AG08395 (cell line): ENCODE measurements at places on chromosomes 2 and 18.
A peak's percentile ranks its signal among the peaks of the same experiment; 100 is the strongest.

- DNase-seq: no peak
These were observed 34.7 kb upstream of the REEP1 start for GRCh38 chr2:86372133-86372532.

DNA sequence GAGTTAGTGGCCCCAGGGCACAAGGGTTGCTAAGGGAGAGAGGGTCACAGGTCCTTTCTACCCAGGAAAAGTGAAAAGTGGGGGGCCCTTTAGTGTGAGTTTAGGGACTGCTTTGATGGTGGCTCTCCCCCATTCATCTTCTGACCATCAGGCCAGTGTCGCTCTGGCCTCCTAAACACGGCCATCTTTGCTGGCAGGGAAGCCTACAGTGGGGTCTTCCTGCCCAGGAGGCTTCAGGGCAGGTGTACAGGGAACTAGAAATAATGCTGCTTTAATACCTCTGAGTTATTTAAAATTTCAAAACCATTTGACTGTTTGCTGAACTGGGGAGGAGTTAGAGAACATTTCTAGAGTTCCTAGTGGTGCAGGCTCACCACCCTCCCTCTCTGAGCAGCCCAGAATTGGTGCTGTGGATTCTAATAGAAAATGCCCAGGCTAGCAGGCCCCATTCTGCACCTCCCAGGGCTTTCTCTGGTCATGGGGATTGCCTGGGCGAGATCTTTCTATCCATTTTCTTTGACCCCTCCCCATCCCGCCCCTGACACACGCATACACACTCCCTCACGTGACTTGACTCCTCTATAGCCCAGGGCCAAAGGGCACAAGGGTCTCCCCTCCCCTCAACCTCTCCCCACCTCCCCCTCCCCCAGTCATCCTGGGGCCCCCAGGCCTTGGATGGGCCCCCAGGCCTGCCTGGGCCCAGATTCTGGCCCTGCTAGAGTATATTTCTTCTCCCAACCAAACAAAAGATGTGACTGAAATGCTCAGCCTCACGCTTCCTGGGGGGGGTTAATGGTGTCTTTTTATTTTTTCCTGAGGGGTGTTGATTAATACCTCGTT, 3.1 kb downstream of the PKDCC start:
- no peak for DNase-seq

DNA sequence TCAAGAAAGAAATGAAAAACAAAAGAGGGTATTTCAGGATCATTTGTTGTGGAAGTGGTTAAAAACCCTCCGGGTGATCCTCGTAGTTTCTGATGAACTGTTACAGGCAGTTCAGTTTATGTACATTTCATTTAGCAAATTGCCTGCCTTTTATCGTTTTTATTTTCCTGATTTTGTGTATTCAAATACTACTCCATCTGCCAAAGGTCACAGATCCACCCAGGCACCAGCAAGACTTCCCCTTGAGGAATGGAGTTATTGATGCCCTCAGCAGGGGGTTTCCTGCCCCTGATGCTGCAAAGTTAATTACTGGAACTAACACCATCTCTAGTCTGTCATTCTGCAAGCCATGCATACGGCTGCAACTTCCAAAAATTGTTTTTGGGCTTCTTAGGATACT, 641.9 kb downstream of the SLC4A3 start:
- no peak for DNase-seq

GRCh38 chr2:22701561-22702160, 683.3 kb upstream of the KLHL29 start:
- no peak for DNase-seq

GRCh38 chr18:80145196-80145804, 36.2 kb downstream of the ADNP2 start:
- no peak for DNase-seq

DNA sequence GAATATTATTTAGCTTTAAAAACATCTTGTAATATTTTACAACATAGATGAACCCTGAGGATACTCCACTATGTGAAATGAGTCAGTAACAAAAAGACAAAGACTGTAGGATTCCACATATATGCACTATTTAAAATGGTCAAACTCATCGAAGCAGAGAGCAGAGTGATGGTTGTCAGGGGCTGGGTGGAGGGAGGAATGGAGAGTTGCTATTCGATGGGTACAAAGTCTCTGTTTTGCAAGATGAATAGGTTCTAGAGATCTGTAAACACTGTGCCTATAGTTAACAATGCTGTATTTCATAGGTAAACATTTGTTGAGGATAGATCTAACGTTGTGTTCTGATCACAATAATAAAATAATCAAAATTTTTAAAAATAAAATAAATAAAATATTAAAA, 1675.9 kb upstream of the CELF4 start:
- DNase-seq: no peak

GRCh38 chr18:13539050-13539449, 187.3 kb downstream of the FAM210A start:
- DNase-seq: no peak

GRCh38 chr2:215743066-215743465, 270.3 kb downstream of the MREG start:
- DNase-seq: no peak

- no peak for DNase-seq
These were observed 88.6 kb downstream of the GULP1 start for GRCh38 chr2:188380280-188380679.

- DNase-seq: no peak
These were observed 599.0 kb upstream of the ID2 start for GRCh38 chr2:8082840-8083239.

DNA sequence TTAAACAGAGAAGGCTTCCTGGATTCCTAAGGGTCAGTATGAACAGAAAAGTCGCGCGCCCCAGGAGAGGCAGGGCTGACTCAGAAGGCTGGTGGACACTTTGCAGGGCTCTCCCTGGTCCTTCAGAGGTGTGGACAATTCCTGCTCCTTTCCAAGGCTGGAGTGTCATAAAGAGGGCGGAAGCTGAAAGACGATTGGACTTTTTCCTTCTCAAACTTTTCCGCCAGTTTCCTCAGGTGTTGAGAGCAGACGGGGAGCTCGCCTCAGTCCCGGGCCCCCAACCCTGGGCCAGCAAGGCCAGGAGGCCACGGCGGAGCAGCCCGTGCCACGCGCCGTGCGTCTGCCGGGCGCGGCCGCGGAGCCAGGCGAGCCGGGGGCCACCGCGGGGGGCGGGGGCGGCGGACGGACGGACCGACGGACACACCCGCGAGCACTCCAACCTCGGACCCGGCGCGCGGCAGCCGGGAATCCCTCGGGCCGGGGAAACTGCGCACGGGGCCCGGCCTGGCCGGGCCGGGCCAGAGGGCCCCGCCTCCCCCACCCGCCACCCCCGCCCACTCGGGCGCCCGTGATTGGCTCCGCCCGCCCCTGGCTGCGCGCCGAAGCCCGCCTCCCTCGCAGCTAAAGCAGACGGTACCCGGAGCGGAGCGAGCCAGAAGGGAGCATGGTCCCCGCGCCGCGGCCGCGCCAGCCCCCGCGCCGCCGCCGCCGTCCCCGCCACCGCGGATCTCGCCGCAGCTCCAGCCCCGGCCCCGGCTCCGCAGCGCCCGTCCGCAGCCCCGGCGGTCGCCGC, at the start of gene KLHL29:
KLHL29 (plus strand) TSS at position 629 of the 793 bp plus-strand sequence. CDS start 177,018 bp downstream, outside the sequence.
- peak; percentile 96 for DNase-seq

GRCh38 chr2:96181529-96181928, 27.1 kb downstream of the STARD7 start:
- no peak for DNase-seq

DNA sequence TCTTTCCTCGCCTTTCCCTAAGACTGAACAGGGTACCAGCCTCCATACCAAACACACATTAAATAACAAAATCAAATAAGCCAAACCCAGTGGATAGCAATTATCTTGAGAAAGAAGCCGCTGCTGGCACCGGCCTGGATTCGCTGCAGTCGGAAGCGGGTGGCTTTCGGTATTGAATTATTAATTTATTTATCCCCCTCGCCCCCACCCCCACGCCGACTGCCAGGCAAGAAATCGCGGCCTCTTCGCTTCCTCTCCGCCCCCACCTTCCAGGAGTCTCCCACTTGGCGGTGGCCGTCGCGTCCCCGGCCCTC, 370 bp upstream of the ZNF804A start:
- DNase-seq: peak; percentile 2

DNA sequence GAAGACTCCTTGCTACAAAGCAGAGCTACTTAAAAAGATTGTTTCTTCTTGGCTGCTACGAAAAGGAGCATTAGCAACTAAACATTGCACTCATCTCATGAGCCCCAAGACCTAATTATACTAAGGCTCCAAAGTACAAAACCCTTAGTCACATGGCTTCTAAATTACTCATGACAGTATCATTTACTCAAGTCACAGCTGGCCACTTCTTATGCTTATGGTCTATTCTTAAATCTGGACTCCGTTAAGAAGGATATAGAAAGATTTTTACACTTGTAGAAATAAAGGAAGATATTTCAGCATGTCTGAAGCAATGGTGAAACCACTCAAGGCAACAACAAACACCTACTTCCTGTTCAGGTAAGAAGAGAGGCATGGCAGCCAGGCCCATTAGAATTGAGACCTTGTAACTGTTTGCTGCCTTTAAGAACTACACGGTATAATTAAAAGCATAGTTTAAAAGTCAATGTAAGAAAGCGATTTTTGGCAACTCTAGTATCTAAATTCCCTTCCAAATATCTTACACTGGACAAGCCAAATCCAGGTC, 12.7 kb downstream of the ANKRD44 start:
- DNase-seq: no peak

DNA sequence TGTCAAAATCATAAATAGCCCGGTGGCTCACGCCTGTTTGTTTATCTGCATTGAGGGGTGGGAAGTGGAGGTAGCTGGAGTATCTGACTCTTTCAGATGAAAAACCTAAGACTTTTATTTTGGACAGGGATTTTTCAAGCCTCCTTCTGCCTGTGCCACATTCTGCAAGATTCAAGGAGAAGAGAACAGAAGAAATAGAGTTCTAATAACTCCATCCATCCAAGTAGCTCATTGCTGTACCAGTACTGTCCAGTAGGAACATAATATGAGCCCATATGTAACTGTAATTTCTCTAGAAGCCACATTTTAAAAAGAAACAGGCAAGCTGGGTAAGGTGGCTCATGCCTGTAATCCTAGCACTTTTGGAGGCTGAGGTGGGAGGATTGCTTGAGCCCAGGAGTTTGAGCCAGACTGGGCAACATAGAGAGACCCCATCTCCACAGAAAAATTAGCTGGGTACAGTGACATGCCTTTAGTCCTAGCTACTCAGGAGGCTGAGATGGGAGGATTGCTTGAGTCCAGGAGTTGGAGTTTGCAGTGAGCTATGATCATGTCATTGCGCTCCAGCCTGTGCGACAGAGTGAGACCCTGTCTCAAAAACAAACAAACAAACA, 35.4 kb upstream of the NT5DC4 start:
- DNase-seq: no peak

- no peak for DNase-seq
These were observed 77.7 kb upstream of the APCDD1 start for GRCh38 chr18:10376731-10377130.

DNA sequence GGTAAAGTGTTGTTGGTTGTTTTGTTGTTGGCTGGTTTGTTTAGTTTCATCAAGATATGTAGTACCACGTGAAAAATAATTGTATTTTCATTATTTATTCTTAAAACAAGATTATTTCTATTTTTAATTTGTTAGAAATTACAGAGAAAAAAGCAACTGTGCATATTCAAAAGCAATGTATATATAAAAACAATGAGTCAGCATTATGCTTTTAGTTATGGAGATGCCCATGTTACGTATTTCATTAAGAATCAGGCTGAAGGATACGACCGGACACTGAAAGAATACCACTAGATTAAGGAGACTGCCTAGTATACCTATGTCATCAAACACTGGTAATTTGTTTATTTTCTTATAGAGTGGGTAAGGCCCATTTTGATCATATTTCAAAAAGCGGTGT, 1188.4 kb upstream of the NXPH2 start:
- no peak for DNase-seq

DNA sequence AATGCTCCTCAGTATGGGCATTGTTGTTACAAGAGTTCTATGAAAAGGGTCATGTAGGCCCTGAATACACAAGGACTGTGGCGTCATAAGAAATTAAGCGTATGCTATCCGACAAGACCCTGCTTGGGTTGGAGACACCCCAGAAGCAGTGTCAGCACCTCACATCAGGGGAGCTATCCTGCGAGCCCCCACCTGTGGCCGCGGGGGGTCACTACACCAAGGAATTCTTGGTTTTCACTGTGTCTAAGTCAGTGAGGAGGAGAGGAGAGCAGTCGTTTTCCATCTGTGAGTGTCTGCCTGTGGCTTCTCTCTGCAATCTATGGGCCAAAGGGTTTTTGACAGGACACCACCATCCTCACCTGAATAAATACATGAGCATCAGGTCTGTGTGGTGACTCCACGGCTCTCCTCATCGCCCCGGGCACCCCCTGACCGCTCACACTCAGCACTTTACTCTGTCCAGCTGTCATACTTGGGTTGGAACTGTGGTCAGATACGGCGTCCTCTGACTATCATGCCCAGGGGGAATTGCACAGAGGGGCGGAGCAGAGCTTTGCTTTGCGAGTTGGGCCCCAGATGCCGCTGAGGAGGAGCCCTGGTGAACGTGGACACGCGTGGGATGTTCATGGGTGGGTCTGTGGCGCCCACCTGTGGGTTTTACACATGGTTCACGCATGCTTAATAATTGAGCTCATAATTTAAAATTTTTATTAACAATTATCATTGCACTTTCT, 235.5 kb downstream of the MYT1L start:
- DNase-seq: no peak

GRCh38 chr2:200258881-200259576, 47.5 kb upstream of the SPATS2L start:
- DNase-seq: no peak

DNA sequence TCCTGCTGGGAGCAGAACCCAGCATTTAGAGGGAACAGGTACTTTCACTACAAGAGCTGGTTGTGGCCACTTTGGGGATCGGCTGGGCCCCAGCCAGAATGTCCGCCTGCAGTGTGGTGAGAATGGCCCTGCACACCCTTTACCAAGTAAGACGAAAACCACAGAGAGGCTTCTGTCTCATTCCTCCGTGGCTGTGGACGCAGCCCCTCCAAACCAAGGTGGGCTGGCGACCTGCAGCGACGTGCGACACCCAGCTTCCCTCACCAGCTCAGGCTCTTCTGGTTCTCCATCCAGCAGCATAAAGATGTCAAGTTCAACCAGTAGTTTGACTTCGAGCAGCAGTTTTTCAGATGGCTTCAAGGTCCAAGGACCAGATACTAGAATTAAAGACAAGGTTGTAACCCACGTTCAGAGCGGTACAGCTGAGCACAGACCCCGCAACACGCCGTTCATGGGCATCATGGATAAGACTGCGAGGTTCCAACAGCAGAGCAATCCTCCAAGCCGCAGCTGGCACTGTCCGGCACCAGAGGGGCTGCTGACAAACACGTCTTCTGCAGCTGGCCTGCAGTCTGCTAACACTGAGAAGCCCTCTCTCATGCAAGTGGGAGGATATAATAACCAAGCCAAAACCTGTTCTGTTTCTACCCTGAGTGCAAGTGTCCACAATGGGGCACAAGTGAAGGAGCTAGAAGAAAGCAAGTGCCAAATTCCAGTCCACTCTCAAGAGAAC, 56.2 kb downstream of the WDSUB1 start:
- DNase-seq: no peak

DNA sequence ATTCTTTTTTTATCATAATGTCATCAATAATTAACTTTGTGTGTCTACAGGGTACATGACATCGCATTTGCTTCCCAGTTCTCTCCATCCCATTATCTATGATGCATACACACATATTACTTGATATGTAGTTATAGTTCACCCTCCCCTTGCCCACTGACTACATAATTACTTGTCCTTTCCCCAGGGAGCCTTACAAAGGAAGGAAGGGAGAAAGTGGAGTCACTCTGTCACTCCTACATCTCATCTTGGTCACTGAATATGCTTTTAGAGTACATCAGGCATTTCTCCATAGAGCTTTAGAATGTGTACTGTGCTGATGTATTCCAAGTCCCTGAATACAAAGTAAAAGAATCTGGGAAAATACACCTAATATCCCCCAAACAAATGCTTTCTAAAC, 6.0 kb upstream of the DTNA start:
- DNase-seq: no peak

GRCh38 chr18:46341986-46342525, 237.9 kb downstream of the HAUS1 start:
- DNase-seq: no peak
